ENCODE measurements at places on chromosomes 3 and 15.
A peak's percentile ranks its signal among the peaks of the same experiment; 100 is the strongest.

DNA sequence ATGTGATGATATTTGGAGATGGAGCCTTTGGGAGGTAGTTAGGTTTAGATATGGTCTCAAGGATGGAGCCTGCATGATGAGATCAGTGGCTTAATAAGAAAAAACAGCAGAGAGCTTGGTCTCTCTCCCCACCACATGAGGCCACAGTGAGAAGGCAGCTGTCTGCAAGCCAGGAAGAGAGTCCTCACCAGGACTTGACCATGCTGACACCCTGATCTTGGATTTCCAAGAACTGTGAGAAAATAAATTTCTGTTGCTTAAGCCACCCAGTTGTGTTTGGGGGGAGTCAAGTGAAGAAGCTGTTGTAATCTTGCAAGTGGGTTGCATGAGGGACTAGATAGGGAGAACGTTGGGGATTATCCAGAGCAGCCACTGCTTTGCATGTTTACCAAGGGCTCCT lies 62.3 kb upstream of the TNFAIP8L3 start:
- no peak for DNase-seq

DNA sequence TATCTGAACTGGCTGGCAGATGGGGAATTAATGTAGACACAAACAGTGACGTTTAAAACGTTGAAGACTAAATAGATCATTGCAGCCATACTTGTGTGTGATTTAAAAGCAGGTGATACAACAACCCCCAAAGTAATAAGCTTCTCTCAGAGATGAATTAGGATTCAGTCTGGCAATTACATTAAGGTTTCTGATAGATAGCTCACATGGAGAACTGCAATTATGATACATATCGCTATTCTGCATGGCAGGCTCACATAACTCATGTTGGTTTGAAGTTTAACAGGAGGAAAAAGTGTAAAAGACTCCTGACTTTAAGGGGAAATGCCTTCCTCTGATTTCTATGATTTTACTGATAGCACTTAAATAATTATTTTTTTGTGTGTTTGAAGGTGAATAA lies 196.9 kb downstream of the CLSTN2 start:
- no peak for DNase-seq

DNA sequence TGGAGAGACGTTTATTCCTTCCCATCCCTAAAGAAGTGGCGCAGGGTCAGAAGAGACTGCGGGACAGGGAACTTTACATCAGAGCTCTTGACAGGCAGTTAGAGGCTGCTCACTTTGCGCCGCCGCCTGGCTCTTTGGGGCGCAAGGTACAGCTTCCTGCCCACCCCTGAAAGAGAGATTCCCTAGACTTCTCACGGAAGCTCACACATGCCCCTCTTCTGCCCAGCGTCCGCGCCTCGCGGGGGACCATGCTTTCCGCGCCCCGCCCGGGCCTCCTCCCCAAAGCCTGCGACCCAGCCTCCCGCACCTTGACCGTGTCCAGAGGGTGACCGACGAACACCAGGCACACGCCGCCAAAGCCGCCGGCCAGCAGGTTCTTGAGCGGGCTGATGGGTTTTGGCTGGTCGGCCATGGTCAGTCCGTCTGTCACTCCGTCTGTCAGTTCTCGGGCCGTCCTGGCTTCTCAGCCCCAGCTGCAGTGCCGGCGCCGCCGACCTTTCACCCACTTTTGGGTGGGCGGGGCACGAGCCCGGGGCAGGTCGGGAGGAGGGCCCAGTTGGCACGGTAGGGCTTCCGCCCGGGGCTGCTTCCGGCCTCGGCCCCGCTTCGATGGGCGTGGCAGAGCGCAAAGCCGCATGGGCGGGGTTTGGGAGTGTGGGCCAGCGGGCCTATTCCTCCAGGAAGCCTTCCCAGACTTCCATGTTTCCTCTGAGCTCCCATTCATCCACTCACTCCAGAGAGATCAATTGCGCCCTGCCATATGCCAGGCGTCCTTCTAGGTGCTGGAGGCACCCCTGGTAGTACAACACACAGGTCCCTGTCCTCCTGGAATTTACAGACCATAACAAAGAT lies at the start of gene SLC25A20:
Gene SLC25A20, minus strand, starts transcription at position 500 of the 852 bp plus-strand sequence. Its CDS starts 88 bp downstream, at position 412.
- DNase-seq = peak; percentile 70

DNA sequence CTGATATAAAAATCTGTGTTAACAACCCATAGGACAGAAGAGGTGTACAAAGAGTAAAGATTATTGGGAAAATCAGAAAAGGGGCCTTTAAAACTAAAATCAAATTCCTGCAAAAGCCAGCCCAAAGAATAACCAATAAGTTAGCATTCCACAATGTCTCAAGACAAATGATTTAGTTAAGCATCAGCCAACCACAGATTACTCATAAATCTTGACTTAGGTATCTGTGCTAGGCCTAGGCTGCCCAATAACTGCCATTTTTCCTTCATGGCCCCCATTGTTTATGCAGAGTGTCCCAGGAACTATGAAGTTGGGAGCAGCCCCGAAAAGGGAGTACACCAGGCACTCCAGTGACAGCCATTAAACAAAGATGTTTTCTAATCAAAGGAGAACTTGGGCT lies 7.4 kb downstream of the TRANK1 start:
- no peak for DNase-seq

DNA sequence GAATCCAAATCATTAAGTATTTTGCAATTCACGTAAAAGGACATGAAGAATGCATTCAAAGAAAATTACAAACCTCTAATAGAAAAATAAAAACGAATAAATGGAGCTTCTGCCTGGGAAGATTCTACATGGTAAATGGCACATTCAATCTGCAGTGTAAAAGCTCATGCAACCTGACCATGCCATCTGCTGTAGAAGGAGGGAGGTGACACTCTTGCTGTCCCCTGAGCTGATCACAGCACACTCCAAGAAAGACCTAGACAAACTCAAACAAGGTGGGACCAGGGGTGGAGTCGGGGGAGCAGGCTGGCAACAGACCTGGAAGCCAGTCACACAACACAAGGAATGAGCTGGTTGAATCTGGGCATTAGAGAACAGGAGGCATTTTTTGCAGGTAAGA lies 101.8 kb downstream of the BDH1 start:
- DNase-seq = no peak

- DNase-seq = no peak
Observed at GRCh38 chr3:59813148-59813538, 763.3 kb upstream of the CFAP20DC start.

GRCh38 chr3:12752102-12752501 lies 7.0 kb downstream of the TMEM40 start:
- DNase-seq = no peak

- DNase-seq = no peak
Observed at GRCh38 chr3:189488241-189488767, 142.9 kb upstream of the TP63 start.

DNA sequence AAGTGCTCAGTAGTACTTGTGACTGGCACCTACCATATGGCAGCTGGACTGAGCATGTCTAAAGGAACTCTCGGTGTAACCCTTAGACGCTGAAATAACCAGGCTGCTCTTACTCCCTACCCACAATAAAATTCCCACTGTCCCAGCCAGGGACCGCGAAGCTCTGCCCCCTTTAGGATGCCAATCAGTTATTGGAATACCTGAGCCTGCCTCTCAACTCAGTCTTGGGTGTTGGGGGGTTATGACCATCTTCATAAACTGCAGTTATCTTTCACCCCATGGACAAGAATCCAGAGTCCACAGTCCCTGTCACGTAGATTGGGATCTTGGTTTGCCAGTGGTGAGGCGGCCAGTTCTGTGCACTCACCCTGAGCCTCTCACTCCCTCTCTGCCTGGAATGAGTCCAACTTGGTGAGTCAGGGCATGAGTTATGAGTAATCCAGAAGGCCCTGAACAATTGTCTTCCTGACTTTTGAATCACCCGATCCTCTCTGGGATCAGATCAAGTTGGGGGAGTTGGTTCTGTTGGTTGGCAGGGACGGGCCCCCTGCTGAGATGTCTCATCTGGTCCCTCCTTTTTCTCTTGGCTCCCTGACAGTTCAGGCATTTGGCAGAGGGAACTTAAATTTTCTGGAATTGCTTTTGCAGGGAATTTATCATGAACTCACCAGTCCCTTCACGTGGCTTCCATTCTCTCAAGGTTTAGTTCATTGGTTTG lies 120.1 kb upstream of the UBE2E1 start:
- DNase-seq = no peak

- DNase-seq = no peak
Observed at GRCh38 chr15:50231761-50232160, 33.8 kb downstream of the HDC start.

DNA sequence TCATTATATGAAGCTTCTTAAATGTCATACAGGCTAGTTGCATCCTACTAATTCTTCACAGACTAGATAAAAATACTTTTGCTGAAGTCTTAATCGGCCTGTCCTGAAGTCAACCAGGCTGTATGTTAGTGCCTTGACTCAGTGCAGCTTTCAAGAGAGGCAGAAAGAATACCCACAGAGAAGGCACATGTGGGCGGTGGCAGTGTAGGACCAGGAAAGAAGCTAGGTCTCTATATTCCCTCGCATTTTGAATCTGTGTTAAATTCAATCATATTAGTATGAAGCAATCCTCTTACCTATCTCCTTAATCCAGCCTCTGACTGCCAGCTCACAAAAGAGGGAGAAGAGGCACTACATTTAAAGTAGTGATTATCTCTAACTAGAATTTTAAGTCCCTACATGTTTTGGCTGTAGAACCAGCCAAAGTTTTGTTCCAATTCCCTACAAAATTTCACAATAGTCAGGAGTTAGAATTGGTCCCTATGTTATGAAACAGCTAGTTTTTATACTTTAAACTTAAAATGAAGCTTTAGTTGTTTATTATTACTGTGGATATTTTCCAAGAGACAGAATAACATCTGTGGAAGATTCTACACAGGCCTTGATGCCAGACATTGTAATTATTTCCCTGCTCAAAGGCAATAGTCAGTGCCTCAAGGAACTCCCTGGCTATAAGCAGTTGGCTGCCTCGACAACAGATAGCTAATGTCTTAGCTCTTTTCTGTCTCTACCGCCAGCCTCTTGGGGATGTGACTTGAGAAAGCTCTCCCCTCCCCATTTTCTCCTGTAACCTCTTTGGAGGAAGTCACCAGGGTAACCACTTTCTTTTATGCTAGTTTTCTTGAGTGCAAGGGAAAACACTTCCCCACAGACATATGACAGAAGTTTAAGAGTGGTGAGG lies 31.9 kb downstream of the CRTC3 start:
- no peak for DNase-seq

DNA sequence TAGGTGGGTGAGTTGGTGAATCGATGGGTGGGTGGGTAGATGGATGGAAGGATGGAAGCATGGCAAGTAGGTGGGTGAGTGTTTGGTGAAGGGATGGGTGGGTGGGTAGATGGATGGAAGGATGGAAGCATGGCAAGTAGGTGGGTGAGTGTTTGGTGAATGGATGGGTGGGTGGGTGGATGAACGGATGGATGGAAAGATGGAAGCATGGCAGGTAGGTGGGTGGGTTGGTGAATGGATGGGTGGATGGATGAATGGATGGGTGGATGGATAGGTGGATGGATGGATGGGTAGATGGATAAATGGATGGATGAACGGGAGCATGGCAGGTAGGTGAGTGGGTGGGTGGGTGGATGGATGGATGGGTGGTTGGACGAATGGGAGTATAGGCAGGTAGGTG lies 65.1 kb downstream of the SLC6A1 start:
- DNase-seq = no peak

DNA sequence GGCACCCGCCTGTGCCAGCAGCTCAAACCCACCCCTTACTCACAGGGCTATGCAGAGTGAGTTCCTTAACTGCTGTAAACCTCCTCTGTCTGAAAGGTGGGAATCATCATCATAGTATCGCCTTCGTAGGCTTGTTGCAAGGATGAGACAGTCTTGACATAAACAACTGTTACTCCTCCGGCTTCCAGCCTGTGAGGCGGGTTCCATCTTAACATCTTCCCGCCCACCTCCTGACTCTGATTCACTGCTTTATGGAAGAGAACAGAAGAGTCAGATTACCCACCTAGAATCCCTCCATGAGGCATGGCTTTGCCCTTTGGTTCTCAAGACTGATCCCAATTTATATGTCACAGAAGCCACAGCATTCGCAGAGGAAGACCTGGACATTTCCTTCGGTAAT lies 21.9 kb downstream of the POLR2M start:
- no peak for DNase-seq

DNA sequence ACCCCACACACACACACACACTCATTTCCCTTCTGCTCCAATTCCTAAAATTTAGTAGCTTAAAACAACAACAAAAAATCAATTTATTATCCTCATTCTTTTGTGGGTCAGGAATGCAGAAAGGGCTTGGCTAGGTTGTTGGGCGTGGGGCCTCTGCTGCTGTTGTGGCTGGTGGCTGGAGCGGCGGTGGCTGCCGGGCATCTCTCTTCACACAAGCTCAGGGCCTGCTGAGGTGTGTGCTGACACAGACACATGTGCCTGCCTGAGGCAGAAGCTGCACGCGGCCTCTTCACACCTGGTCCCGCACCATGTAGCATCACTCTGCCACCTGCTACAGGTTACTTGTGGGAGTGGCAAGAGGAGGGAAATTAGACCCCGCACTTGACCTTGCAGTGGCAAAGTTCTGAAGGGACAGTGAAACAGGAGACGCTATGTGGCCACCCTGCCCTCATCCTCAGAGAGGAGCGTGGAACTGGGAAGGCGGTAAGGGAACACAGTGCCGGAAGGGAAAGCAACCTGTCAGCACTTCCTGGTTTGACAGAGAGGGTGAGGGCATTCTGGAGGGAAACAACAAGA lies 64.0 kb upstream of the PRR20G start:
- DNase-seq = no peak

GRCh38 chr3:149625795-149626194 lies 32.0 kb downstream of the WWTR1 start:
- no peak for DNase-seq

DNA sequence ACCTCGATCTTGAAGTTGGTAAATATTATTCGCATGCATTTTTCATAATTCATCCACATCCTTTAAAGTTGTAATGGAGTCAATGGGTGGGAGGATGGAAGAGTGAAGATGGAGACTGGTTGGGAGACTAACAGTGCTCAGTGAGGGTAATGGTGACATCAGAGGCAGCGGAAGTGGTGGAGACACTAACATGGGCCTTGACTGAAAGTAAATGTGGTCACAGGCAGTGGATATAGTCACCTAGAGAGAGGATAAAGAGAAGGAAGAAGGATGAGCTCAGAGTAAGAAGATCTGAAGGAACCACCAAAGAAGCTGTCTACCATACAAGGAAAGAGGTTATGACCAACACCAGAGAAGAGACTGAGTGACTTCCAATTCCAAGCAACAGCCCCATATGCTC lies 281.6 kb upstream of the STT3B start:
- DNase-seq = no peak

DNA sequence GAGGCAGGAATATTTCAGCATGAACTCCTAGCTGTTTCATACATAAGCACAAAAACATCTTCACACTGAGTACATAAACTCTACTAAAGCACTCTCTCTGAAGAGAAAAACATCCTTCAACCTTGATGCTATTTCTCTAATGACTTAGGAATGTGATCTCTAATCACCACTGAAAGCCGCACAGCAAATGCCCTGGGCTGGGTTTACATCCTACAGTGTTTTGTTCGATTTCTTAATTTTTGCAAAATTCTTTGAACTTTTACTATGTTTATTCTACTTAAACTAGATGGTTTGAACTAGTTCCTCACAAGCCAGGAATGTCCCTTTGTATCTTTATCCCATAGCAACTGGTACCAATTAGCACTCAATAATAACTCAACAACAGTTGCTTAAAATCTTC lies 130.9 kb upstream of the ABI3BP start:
- DNase-seq = no peak
